ENCODE measurements at places on chromosomes 2 and 18.

GRCh38 chr2:168157926-168158325 lies 89.5 kb downstream of the STK39 start:
- DNase-seq, result no peak

DNA sequence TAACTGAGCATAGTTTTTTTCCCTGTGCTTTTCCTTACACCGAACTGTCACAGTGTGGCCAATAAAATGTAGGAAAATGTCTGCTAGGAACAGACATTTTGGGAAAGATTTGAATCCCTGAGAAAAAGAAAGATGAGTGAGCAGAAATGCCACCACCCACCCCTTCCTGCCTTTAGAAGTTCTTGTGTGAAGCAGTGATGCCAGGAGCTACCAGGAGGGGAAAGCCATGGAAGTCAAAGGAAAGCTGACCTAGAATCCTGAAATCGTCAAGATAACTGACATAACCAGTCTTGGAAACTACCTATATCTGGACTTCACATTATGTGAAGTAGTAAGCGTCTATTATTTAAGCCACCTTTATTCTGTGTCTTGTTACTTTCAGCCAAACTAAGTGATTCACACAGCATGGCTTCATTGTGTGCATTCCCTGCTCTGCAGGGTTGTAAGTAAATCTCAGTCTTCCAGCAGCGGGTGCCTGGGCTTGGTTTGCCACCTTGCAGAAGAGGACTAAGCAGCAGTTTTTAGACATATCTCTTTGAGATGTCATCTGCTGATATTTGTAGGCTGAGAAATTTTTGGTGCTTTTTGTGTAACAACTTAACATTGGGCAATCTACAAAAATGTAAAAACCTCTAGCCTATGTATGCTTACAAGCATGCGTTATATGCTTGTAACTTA lies 11.2 kb upstream of the SPRED2 start:
- DNase-seq, result no peak

DNA sequence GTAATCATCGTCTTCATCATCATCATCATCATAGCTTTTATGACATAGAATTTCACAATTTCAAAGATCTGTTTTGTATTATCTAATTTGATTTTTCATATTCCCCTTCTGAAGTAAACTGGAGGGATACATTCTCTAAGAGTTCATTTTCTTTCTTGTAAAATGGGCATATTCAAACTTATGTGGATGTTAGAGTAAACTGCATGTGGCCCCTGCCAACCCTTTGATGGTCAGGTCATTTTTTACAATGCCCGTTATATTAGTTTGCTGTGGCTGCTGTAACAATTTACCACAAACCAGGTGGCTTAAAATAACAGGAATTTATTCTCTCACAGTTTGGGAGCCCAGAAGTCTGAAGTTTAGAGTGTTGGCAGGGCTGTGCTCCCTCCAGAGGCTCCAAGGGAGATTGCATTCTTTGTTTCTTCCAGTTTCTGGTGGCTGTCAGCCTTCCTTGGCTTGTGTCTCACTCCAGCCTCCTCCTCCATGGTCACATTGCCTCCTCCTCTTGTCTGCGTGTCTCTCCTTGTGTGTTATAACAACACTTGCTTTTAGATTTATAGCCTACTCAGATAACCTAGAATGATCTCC lies 127.5 kb upstream of the MMADHC start:
- DNase-seq, result no peak

DNA sequence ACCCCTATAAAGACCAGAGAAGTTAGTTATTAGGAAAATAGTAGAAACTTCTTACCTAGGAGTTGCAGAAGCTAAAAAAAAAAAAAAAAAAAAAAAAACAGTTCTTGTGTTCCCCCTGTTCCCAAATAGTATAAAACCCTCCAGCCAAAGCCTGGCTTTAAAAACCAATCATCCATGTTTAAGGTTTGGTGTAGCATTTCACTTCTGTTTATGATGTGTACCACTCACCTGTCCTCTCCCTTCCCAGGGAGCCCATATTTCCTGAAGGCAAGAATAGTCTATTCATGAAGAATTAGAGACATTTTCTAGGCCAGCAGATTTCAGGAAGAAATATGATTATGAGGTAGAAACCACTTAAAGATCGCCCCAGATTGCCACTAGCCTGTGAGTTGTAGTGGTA lies 273.6 kb downstream of the SETBP1 start:
- DNase-seq, result no peak

All from stimulated activated CD4-positive, alpha-beta T cell treated with anti-CD3 and anti-CD28 coated beads, Interleukin-1b, Interleukin-23, amount 100 ng/mL, for 1 hour (primary cell).